T-cell (primary cell): ENCODE measurements at places on chromosomes 1 and 21.

GRCh38 chr1:1304331-1305299, 3.1 kb downstream of the ACAP3 start:
- DNase-seq: no peak

DNA sequence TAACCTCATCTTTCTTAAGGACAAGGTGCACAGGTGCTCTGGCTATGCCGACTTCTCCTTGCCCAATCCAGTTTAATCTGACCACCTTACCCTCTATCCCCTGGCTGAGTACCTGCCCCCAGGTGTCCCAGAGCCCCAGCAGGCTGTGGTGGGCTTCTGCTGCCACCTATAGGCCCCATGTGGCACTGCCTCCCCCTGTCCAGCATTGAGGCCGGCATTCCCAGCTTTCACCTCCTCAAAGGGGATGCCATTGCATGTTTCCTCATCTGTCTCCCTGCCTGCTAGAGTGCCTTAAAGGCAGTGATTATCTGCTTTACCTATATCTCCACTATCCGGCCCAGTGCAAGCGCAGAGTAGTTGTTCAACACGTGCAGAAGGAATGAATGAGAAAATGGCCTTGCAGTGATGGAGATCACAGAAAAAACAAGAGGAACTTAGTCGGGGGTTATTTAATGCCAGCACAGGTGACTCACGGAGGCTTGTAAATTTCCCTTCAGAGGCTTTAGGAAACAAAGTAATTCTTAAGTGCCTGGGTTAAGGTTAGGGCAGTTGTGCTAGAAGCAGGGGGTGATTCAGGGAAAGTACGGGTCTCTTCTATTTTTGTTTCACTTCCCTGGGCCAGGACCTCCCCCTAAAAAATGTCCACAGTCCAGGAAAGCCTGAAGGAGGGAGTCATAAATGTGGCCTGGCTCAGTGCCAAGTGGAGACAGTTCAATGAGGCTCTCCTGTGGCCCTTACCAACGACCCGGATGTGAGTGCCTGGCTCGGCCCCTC, 131.8 kb upstream of the NGF start:
- DNase-seq: no peak

DNA sequence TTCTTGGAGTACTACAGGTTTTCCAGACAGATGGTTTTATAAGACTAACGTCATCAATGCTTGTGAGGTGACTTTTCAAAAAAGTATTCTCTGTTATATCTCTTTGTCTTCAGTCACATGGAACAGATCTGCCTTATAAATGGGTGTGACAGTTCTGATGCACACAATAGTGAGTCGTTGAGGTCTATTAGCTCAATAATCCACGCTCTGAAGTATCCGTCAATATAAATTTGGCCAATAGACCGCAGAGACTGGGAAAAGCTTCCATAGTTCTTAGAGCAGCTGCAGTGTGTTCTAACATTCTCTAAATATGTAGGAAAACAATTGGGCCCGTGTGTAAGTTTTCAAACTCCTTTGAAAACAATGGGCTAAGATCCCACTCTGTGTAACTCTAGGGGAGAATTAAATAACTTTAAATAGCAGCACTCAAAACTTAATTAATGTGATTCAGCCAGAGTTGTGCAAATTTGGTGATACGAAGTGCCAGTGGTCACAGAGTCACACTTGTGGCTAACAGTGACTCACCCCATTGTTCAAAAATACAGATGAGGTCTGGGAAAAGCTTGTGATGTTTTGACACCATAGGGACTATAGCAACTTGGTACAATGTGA, 316.0 kb downstream of the LMO4 start:
- DNase-seq: no peak

DNA sequence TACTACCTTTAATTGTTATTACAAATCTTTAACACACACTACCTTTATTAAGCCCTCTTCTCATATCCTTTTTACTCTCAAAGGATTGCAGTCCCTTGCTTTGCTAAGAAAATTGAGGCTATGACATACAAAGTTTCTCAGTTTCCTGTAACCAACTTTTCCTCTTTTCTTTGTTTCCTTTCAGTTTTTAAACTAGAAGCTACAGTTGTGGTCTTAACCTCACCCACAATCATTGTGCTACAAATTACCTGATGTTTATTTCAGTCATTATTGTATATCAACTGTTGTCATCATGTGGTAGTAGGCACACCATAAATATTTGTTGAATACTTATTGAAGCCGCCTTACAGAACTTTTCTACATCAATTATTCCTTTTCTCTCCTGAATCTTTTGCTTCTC, 51.8 kb downstream of the SLAMF6 start:
- DNase-seq: no peak

DNA sequence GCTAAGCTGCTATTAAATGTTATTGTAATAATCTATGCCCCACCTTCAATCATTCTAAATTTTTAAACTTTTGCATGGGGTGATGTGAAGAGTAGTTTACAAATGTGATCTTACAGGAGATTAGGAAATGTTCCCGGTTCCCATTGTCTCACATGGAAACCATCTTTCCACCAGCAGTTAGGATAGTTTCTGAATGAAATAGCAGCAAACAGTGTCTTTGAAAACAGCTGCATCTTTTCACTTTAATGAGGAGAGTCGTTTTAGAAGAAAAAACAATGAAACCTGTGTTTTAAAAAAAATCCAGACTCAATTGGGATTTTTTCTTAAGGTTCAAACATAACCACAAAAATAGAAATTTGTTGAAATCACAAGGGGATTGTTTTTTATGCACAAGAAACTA, 134.2 kb downstream of the TLR5 start:
- no peak for DNase-seq

GRCh38 chr1:114561333-114561732, 20.1 kb downstream of the BCAS2 start:
- DNase-seq: no peak

DNA sequence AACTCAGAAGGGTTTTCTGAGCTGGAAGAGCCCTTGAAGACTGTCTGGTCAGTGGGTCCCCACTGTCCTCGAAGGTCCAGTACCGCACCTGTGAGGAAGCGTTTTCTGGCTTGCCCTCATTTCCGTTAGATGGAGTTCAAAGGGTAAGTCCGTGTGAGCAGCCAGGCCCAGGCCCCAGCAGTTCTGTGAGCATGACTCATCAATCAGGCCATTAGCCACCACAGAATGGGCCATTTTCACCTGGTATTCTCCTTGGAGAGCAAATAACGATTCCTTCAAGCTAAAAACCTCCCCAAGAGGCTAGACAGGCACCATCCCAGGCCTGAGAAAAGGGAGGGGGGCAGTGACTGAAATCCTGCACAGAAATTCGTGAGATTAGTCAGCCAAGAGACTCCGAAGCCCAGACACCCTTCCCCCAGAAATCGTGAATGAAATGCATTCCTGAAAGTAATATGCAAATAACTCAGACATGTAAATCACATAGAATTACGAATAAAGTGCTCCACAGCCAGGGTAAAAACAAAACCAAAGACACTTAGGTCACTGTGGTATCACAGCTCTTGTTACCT, 66.0 kb downstream of the BCAR3 start:
- DNase-seq: no peak

DNA sequence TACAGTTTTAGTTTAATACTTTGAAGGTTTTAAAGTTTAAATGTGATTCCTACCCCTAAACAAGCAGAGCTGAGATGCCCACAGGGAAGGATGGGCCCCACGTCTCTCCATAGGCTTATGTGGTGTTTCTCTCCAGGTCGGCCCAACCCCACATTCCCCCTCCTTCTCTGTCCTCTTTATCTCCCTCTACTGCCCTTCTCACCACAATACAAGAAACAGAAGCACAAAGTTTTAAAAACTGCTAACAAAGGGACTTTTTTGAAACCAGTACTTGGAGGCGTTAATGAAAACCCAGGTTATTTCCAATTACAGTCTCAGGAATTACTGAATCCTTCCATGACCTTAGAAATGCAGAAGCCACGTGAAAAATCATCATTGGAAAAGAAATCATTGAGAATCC, 324.0 kb downstream of the NTNG1 start:
- no peak for DNase-seq

- DNase-seq: no peak
Observed at GRCh38 chr1:160577671-160578070, 1.6 kb downstream of the CD84 start.

DNA sequence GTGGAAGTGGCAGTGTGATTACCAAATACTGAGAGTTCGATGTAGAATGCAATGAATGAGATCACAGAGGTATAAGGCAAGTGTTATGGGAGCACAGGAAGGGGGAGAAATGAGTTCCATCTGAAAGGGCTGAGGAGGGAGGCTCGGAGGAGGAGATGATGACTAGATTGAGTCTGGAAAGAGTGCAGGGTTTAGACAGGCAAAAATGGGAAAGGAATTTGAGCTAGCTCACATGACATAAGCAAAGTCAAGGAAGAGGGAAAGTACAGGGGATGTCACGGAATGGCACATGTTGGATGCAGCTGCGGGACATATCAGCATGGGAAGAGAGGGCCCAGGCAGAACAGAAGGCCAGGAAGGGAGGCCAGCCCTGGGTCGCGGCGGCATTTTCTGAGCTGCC, 132.7 kb downstream of the RUNX1 start:
- no peak for DNase-seq

- no peak for DNase-seq
Observed at GRCh38 chr1:204872262-204872881, 1.7 kb downstream of the NFASC start.
